Stimulated activated CD8-positive, alpha-beta memory T cell treated with anti-CD3 and anti-CD28 coated beads, Interleukin-4, amount 100 ng/mL, for 1 hour (primary cell): ENCODE measurements at places on chromosomes 16 and 17.

GRCh38 chr16:87056083-87056482 is 261.1 kb downstream of the C16orf95 start:
- no peak for DNase-seq

GRCh38 chr17:32266389-32267301 is 1.0 kb downstream of the RHBDL3 start:
- no peak for DNase-seq

DNA sequence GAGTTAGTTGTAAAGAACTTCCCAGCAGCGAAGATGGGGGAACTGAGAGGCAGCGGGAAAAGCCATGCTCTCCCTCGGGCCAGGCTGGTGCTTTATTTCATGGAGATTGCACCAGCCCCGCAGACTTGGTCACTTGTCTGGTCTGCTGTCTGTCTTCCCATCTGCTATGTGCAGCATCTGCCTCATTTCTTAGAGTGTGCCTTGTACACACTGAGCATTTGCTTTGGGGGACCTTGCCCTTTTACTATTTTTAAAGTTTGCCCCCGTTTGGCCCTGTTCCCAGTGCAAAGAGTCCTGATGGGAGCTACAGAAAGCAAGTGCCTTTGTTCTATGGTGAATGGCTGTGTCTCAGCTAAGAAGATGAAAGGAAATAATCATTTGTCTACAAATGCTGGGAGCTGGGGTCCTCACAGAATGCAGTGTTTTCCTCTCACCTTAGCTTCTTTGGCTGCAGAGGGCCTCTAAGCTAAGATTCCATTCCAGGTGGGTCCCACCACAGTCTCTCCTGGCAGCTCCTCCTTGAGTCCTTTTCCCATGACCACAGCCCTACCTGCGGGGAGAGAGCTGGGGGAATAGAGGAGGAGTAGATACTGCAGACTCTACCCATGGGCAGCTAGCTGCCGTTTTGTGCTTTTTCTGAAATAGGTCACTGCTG is 25.1 kb upstream of the CNOT1 start:
- no peak for DNase-seq

- no peak for DNase-seq
Observed at GRCh38 chr17:15278380-15278779, 13.3 kb upstream of the PMP22 start.

DNA sequence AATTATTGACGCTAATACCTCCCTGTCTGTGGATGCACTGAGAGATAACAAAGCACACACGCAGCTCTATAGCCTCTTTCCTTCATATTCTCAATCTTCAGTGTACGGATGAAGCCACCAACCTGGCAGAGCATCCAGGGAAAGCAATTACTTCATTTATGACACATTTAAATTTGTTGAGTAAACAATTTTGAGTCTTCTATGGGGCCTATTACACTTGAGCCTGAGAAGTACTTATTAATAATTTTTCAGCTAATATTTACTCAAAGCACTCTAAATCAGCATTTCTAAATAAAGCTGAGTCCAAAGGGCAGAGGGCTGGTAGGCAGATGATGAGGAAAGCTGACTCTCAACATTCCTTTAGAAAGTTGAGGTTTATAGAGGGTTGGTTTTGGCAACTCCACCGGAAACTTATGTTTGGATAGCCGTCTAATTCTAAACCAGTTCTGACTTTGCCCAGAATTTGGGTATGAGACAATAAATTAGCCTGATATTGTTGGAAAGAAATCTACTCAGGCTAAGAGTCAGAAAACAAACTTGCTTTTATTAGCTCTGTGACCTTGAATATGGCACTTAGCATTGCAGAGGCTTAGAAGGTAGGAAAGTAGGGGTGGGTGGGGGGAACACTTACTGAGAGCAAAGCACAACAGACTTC is 643.5 kb downstream of the CDH11 start:
- DNase-seq, result no peak

- DNase-seq, result no peak
Observed at GRCh38 chr16:64695684-64696083, 426.2 kb downstream of the CDH11 start.

DNA sequence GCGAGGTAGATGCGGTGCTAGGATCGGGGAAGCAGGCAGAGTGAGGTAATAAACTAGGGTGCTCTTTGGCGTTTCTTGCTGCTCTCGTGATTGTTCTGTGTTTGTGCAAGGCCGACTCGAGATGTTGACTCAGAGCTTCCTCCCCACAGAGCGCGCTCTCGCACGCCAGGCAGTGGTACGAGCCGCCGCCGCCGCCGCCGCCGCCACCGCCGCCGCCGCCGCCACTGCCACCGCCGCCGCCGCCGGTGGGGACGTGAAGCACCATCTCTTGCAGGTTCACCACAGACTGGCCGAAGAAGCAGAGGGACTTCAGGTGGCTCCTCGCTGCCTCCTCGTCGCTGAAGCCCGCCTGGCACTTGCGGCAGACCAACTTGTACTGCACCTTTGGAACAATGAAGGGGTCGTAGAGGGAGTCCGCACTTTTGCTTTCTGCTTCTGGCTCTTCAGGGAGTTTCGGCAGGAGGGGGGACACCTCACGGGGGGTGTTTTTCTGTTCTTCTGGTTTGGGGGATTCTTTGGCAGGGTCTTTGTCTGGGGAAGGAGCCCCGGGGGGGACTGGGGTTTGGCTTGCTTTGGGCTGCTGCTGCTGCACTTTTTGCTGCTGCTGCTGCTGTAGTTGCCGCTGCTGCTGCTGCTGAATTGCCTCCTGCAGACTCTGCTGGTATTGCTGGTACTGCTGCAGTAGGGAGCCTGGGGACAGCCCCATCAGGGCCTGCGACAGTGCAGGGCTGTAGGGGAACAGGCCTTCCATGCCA is 260.2 kb downstream of the ZFHX3 start:
- DNase-seq, result peak; percentile 13

DNA sequence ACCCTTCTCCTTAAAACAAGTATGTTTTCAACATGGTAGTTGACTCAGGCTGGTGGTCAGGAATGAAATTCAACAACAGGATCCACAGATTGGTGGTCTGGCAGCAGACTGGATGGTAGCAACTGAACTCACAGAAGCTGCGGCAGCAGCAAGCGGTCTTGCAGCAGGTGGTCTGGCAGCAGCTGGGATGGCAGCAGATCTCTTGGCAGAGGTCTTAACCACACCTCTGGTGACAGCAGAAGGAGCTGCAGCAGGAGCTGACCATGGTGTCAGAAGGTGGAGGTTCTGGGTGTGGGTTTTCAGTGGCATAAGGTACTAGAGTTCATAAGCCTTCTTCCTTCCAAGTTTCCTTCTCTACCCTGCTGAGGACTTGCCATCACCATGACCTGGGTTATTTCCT is 2.2 kb upstream of the KRTAP4-1 start:
- DNase-seq, result no peak

- DNase-seq, result no peak
Observed at GRCh38 chr17:20284570-20285295, 182.6 kb downstream of the LGALS9B start.

DNA sequence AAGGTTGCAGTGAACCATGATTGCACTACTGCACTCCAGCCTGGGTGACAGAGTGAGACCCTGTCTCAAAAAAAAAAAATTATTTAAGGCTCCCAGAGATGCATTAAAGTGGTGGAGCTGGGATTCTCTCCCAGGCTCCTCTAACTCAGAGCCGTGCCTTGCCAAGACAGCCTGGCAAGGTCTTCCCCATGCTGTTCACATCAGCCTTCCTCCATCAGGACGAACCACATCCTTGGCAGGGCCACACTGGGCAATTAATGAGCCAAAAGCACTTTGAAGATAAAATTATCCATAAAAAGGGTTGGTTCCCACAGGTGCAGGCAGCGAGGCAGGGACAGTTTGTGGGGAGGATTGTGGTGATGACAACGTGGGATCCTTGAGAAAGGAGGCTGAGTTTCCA is 19.8 kb upstream of the BBS2 start:
- no peak for DNase-seq

GRCh38 chr17:44273607-44274006 is 5.7 kb upstream of the SLC4A1 start:
- no peak for DNase-seq

- no peak for DNase-seq
Observed at GRCh38 chr17:31294231-31294630, 2.8 kb downstream of the OMG start.

DNA sequence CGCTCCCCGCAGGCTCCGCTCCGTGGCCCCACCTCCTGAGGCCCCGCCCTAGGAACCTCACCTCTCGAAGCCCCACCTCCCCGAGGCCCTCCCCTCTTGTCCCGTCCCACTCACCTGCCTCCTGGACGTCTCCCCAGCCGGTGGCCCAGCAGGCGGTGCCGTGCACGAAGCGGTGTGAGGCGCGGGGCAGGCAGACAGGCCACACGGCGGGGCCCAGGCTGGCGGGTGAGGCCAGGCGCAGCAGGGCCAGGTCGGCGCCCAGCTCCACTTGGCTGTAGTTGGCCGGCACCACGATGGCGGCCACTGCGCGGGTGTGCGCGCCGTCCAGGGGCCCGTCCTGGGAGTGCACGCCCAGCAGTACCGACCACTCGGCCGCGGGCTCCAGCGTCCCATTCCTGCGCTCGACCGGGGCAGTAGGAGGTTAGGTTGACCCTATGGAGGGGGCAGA is 1.6 kb downstream of the PRSS36 start:
- DNase-seq, result no peak

- no peak for DNase-seq
Observed at GRCh38 chr16:20901436-20902112, 1.0 kb downstream of the LYRM1 start.

DNA sequence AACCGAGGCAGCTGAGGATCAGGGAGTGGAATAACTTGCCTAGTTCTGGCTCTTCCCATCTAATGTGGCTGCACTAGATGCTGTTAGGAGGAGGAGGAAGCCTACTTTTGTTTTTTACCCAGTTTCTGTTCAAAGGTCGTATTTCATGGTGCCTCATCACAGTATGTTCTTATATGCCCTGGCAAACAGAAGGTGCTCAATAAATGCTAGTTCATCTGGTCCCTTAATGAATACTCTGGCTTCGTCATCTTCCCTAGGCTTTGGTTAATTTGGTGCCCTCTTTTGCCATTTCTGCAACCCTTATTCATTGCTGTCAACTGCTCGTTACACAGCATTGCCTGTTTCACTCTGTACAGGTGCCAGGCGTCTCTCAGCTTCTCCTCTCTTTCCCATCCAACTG is 151.7 kb downstream of the WWOX start:
- no peak for DNase-seq

DNA sequence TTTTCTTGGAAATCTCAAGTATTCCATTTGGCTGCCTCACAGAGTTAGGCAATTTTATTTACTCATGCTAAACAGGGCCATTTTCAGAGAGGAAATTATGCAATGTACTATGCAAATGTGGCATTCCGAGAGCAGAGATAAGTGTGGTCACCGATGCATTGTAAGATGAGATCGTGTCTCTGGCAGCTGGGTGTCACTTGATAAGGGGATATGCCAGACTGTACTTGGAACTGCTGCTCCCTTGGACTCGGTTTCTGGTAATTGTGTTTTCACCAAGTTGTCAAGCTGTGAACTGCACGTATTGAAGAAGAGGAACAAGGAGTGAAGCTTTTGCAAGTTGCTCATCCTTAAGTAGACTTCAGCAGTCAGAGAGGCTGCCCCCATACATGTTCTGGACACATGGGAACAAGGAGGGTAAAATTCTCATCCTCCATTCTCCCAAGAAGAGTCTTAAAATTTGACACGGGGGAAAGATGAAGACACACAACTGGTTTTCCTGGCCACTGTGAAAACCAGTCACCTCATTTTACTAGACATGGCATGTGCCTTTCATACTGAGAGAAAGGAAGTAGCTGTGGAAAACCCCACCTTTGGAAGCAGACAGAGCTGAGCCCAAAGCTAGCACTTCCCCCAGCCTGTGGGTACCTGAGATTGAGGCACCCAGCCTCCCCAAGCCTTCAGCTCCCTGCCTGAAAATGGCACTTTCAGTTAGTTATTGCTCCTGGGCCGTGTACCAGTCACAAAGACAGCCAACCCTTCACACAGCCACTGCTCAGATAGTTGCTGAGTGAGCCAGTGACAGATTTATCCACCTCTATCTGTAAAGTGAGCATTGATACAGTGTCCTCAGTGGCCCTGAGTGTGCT is 150.7 kb downstream of the SOCS1 start:
- DNase-seq, result no peak

DNA sequence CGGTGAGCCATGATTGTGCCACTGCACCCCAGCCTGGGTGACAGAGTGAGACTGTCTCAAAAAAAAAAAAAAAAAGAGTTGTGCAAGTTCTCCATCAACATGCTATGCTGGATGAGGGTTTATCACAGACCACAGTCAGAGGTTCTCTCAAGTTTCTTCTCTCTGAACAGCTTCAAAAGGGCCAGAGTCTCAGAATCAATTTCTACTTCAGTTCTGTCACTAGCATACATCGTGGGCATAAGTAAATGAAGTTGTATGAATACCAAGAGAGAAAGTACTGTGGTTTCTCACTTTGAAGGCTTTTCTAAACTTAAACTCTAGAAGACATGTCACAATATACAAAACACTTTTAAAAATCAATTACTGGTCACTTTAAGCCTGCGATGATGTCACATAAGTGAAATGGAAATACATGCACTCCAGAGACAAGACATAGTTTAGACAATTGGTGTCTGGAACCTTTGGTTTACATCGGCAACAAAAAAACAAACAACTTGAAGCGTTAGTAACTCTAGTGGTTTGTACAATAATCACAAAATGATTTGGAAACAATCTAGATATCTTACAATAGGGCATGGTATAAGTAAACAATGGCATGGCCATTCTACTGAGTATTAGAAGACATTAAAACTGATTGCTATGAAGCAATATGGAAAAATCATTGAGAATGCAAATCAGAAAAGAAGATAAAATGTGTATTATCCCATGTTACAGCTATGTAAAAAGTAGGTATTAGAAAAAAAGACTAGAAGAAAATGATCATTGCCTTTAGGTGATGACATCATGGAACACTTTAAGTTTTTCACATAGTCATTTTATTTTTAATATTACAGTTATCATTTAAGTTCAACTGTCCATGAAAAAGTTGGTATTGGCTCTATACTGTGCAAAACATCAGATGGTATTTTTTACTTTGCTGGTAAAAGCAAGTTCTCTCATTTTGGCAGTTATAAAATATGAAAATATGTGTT is 232.3 kb downstream of the ZFHX3 start:
- DNase-seq, result no peak

GRCh38 chr17:10147040-10147439 is 51.4 kb downstream of the GAS7 start:
- DNase-seq, result no peak

DNA sequence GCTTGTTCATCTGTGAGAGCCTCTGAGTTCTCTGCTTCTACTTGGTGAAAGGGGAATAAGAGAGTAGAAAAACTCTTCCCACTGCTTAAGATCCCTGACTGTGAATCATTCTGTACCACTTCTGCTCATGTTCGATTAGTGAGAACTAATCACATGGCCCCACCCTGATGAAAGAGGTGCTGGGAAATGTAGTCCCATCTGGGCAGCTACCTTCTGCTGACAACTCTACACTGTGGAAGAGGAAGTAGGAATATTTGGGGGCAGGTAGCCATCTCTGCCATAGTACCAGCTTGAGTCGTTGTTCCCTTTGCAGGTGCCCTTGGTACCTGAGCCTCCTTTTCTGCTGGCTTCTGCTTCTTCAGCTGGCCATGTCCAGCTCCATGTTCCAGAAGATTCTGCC is 29.9 kb downstream of the NKD1 start:
- no peak for DNase-seq
